Fibroblast of skin of back (primary cell): ENCODE measurements at places on chromosomes 11 and 22.

- no peak for DNase-seq
Measured at GRCh38 chr11:130405428-130405827, 23.0 kb downstream of the ADAMTS8 start.

GRCh38 chr22:23519442-23520157 is 60.5 kb downstream of the IGLL1 start:
- DNase-seq, result no peak

GRCh38 chr11:36388951-36389350 is 92.9 kb downstream of the PRR5L start:
- DNase-seq, result no peak

- no peak for DNase-seq
Measured at GRCh38 chr11:11311169-11311568, 41.9 kb downstream of the CSNK2A3 start.

DNA sequence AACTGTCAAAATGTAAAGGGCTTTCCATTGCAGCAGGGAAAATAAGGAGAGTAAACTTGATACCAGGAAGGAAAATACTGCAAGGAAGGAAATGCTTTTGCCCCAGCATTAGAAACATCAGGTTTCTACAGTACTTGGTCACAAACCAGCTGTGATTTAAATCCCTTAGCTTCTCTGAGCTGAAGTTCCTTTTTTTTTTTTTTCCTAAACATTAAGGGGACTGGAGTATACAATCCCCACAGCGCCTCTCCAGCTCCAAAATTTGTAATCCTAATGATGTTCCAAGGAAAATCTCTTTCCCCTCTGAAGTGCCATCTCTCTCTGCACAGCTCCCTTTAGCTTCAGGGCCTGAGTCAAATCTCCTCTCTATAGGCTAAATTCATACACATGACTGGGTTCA is 220.5 kb upstream of the PITPNB start:
- no peak for DNase-seq

DNA sequence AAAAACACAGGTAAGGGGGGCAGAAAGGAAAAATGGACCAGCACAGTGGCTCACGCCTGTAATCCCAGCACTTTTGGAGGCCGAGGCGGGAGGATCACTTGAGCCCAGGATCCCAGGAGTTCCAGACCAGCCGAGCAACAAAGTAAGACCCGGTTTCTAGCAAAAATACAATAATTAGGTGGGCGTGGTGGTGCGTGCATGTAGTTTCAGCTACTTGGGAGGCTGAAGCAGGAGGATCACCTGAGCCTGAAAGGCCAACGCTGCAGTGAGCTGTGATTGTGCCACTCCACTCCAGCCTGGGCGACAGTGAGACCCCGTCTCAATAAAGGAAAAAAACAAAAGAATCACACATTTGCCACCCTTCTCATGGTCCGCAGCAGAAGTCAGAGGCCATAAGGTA is 519.4 kb downstream of the BRD1 start:
- no peak for DNase-seq

DNA sequence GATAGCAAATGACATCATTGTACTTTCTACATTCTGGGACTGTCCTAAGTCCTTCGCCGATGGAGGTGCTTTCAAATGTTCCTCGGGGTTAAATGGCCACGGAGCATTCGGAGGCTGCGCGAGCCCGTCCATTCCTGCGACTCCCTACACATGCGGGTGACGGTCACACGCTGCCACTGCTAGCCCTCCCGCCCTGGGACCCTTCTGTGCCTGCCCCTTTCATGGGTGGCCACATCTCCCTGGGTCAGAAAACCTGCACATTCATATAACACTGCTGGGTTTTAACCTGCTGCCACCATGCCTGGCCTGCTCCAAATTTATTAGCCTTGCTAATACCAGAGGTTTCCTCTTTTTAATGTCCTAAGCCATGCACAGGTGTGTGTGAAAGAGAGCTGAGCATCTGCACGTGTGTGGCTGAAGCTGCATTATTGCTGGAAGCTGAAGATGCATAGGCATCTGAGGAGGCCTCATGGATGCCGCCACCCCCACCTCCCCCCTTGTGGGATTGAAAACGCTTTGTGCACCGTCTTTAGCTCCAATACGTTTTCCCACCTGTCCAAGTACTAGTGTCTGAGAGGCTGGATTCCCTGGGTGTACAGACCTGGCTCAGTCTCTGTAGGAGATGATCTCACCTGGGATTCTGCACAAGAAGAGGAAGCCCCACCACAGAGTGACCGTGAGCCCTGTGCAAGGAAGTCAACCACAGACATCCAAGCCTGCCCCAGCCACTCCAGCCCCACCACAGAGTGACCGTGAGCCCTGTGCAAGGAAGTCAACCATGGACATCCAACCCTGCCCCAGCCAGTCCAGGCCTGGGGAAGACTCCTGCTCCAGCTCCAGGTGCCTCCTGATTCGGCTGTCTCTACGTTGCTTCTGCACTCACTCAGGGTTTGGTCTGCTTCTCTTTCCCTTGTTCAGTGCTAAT is 626.4 kb downstream of the BRD1 start:
- DNase-seq, result no peak

GRCh38 chr11:34605481-34606325 is 15.2 kb upstream of the EHF start:
- no peak for DNase-seq

GRCh38 chr22:42985531-42985905 is 29.4 kb downstream of the PACSIN2 start:
- DNase-seq, result no peak

- DNase-seq, result no peak
Measured at GRCh38 chr11:16774936-16775613, 36.6 kb downstream of the C11orf58 start.

DNA sequence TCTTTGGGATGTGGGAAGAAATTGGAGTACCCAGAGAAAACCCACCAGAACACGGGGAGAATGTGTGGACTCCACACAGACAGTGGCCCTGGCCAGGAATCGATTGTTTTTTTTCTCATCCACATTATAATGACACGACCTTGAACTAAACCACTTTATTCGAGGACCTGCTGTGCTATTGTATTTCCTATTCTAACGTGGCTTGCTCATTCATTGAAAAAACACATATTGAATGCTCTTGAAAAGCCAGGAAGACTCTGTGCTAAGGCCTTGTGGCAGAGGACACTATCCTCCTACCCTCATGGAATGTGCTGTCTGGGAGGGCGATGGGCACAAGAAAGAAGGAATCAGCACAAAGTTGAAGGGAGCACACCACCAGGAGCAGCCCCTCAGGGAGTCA is 9.1 kb upstream of the SREBF2 start:
- no peak for DNase-seq

- DNase-seq, result no peak
Measured at GRCh38 chr11:130197386-130198035, 37.9 kb downstream of the ST14 start.

GRCh38 chr11:57434640-57435546 is 8.0 kb upstream of the SLC43A3 start:
- peak; percentile 59 for DNase-seq
